Tibial artery (tissue), 4 donors: ENCODE measurements at places on chromosomes 12 and 14.
A peak's percentile ranks its signal among the peaks of the same experiment; 100 is the strongest.

DNA sequence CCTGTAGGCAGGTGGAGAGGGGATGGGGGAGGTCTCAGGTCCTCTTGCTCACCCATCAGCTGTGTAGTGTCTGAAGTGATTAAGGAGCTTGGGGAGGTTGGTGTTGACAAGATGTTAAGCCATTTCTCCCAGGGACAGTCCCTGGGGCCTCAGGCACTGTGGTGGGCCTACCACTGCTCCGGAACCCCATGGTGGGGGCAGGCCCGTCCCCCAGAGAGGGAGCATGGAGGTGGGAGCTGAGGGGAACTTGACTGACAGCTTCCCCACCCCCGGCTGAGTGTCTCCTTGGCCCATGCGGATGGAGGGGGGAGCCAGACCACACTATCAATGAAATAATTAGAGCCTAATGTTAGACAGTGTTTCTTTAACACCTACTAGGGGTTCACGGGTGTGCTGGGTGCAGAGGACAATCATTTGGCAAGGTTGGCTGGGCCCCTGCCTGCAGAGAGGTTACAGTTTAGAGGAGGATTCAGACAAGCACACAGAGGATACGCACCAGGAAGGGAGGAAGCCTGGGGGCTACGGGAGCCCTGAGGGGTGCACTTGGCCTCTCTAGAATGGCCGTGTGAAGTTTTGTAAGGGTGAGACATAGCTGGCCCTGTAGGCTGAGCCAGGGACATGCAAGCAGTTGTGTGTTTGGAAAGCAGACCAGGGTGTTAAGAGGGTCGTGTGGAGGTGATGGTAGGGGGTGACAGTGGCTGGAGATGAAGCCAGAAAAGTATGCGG lies 19.3 kb upstream of the KRT80 start:
- DNase-seq, result peak; percentile 53

DNA sequence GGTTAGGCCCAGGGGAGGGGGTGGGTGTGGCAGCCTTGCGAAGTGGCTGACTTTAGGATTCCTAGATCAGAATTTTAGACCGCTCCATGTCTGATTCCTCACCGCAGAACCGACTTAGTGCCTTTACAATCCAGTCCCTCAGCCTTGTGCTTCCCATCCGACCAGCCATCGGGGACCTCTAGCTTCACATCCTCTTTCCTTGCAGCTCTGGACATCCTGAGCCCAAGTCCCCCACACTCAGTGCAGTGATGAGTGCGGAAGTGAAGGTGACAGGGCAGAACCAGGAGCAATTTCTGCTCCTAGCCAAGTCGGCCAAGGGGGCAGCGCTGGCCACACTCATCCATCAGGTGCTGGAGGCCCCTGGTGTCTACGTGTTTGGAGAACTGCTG lies 557 bp downstream of the COPS7A start:
- no peak for DNase-seq

DNA sequence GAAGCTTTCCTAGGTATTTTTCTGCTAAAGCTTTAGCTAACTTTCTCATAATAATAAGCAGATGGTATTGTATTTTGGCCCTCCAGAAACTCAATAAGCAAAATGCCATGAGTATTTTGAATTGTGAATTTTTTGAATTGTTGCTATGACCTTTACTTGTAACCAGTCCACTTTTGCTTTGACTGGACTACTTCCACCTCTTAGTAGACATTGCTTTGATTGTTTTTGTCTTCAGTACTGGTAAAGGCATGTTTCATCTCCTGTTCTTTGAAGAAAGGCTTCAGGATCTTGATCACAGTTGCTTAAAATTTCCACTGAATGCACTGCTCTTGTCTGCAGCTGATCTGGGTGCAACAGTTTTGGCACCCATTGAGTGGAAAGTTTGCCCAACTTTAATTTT lies 102.3 kb downstream of the TRMT5 start:
- no peak for DNase-seq

GRCh38 chr12:47190905-47191304 lies 111.1 kb upstream of the AMIGO2 start:
- DNase-seq, result no peak

- peak; percentile 69 for DNase-seq
Measured at GRCh38 chr12:6230321-6231110, 30.3 kb downstream of the CD9 start.

DNA sequence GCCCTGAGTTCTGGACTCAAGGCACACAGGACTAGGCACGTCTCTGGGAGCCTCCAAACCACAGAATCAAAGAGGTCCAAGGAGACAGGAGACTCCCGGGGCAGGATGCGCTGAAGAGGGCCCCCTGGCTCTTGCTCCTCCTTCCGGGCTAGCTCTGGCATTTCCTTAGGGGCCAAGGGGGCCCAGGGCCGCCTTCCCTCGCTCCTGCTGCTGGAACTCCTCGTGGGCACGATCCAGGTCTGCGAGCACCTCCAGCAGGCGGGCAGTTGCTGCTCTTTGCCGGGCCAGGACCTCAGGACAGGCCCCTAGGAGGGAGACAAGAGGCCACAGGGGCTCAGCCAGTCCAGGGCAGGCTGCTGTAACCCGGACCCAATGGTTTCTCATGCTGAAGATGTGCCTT lies 35.8 kb downstream of the RASAL1 start:
- DNase-seq, result no peak

- DNase-seq, result no peak
Measured at GRCh38 chr12:5733136-5733755, 211.8 kb downstream of the ANO2 start.

DNA sequence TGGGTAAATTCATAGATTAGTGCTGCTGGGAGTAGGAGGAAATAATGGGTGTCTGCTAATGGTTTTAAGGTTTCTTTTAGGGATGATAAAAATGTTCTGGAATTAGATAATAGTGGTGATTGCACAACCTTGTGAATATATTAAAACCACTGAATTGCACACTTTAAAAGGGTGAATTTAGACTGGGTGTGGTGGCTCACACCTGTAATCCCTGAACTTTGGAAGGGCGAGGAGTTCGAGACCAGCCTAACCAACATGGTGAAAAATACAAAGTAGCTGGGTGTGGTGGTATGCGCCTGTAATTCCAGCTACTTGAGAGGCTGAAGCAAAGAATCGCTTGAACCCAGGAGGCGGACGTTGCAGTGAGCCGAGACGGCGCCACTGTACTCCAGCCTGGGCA lies 1.3 kb downstream of the RAD52 start:
- no peak for DNase-seq

DNA sequence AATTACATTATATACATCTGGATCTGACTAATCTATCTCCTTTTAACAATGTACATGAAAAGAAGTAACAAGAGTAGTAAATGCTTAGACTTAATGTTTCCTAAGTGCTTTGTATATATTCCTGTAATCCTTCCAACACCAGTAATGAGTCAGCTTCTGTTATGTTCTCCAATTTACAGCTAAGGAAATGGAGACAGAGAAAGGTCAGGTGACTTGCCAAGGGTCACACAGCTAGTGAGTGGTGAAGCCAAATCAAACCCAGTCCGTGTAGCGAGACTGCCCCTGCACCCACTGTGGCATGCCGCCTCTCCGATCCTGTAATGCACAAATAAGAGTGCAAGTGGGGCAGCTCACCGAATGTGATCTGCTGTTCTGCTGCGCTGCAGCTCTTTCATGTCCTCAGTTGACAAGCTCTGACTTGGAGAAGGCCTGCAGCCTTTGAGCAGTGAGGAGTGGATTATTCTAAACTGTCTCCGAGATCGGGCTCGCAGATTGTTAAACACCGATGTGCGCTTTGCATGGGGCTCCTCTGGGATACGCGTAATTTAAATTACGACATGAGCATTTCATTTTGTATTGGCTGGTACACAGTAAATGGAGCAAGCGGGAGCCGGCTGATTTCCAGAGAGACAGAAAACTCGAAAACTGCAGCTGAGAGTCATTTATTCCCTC lies 65.1 kb upstream of the KTN1 start:
- no peak for DNase-seq

DNA sequence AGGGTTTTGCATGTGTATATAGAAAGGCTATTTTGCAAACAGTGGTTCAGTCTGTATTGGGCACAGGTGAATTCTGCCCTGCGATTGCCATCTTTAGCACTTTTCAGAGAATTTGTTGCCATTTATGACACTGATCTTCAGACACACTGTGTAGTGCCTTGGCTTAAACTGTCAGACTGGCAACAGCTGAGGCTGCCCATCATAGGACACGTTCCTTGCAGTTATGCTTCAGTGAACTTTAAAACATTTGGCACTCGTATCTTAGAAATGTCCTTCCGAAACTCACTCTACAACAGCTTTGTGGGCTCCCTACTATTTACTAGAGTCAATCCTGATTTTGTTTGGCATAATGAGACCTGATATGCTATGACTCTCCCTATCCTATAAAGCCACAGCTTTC lies 29.1 kb downstream of the AP5M1 start:
- DNase-seq, result no peak

GRCh38 chr12:4817880-4818279 lies 91.8 kb upstream of the KCNA1 start:
- DNase-seq, result no peak

GRCh38 chr12:22631863-22632463 lies 7.0 kb downstream of the ETNK1 start:
- no peak for DNase-seq

DNA sequence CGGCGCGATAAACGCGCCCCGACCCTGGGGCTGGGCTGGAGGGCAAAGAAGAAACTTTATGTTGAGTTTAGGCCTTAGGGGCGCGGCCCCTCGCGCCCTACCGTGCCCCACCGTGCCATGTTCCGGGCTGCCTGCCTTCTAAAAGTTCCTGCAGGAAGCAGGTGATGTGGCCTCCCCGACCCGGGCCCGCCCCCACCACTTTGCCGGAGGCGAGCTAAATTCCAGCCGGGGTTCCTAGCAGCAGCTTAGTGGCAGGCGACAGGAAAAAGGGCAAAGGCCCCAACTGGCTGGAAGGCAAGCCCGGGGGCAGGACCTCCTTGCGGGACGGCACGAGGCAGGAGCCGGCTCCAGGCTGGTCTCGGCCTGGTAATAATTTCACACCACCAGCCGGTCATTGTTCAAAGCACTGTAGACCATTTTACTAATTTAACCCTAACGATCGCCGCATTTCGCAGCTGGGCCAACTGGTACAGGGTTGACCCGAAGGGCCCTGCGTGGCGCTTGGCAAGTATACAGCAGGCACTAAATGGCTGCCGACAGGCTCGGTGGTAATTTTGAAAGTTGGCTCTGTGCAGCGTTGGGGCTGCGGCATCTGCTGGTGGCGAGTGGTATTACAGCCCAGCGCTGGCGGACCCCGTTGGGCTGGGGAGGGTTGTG lies 895 bp upstream of the CCDC88C start:
- DNase-seq, result peak; percentile 47

- peak; percentile 73 for DNase-seq
Measured at GRCh38 chr12:112121780-112122565, 3.4 kb upstream of the TRAFD1 start.

- DNase-seq, result no peak
Measured at GRCh38 chr14:100076133-100076532, 10.9 kb downstream of the EVL start.
